Stimulated activated CD8-positive, alpha-beta memory T cell treated with anti-CD3 and anti-CD28 coated beads, Interleukin-4, amount 100 ng/mL, for 4 hours (primary cell): ENCODE measurements at places on chromosomes 5 and 9.

DNA sequence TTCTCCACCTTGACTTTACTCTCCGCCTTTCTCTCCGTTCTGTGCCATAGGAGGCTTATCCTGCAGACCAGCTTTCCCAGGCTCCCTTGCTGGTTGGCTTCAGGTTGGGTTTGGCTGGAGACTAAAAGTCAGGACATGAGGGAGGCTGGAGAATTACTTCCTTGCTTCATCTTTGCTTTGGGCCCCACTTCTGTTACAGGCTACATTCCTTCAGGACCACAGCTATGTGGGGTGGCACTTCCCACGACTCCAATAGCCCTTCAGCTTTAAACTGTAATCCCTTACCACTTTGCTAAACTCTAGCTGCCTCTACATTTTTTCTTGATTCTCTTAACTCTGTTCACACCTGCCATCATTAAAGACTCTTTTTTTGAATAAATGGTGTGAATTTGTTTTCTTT is 186.7 kb upstream of the NR4A3 start:
- no peak for DNase-seq

DNA sequence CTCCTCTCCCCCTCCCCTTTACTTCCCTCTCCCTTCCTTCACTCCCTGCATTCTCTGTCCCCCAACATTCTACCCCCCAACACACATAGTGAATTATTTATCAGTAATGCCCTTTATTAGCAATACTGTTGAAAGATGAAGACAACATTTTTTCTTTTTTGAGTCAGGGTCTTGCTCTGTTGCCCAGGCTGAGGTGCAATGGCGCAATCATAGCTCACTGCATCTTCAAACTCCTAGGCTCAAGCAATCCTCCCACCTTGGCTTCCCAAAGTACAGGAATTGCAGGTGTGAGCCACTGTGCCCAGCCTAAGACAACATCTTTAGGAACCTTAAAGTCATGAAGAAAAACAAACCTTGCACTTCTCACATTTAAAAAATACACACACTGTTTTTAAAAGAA is 130.6 kb downstream of the ZNF462 start:
- DNase-seq, result no peak

- peak; percentile 9 for DNase-seq
Observed at GRCh38 chr9:134025606-134026541, 593 bp downstream of the BRD3OS start.

DNA sequence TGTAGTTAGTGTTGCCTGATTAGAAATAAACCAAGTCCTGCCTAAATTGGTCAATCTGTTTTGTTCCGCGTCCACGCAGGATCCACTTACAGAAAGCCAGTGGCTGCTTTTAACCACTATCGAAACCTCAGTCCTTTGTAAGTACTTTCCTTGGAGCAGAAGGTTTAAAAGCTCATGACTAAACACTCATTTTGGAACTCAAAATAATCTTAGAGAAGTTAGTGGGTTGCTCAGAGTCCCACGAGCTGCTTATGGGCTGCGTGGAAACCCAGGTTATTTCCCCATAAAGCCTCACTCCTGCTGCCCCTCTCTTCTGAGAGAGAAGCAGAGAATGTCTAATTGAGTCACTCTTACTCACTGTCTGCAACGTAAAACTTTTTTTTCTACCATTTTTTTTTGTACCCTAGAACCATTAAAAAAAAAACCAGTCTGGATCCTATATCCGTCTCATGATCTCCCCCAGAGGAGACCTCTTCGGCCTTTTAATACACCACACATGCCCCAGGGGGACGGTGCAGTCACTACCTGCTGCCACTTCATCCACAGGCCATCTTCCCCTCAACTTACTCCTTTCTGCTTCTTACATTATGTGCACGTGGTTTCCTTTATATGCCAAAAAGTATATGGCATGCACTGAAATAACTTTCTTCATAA is 7.6 kb downstream of the BASP1 start:
- DNase-seq, result no peak

- DNase-seq, result no peak
Observed at GRCh38 chr5:127595484-127596368, 53.2 kb upstream of the CTXN3 start.

DNA sequence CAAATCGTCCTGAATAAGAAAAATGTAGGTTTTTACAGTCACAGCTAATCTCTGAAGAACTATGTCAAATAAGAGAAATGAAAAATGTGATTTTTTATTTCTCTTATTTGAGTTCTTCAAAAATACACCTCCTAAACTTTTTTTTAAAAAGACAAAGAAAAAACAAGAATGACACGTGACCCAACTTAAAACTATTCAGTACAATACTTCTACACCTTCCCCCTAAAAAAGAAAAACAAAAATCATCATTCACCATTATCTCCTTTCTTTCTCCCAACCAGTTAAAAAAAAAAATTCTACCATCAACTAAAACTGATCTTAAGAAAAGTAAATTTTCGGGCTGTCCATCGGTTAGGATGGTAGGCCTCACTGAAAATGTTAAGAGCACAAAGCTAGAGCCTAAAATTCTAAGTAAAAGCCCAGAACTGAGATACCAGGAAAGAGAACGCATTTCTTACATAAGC is 2.1 kb downstream of the RNF145 start:
- DNase-seq, result no peak

DNA sequence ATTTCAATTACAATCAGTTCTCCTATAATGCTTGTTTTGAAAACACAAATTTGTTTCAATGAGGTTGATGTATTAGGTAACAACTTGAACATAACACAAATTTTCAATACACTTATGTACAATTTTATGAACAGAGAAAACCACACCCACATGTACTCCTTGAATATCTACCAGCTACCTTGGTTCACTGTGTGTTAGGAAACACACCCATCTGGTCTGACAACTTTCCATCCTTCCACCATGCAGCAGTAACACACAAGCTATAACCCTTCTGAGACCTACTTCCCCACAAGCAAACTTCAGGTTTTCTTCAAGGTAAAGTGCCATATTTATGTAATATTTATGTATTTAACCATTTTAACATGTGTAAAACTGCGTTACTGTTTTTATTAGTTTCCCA is 36.4 kb upstream of the UBQLN1 start:
- DNase-seq, result no peak

DNA sequence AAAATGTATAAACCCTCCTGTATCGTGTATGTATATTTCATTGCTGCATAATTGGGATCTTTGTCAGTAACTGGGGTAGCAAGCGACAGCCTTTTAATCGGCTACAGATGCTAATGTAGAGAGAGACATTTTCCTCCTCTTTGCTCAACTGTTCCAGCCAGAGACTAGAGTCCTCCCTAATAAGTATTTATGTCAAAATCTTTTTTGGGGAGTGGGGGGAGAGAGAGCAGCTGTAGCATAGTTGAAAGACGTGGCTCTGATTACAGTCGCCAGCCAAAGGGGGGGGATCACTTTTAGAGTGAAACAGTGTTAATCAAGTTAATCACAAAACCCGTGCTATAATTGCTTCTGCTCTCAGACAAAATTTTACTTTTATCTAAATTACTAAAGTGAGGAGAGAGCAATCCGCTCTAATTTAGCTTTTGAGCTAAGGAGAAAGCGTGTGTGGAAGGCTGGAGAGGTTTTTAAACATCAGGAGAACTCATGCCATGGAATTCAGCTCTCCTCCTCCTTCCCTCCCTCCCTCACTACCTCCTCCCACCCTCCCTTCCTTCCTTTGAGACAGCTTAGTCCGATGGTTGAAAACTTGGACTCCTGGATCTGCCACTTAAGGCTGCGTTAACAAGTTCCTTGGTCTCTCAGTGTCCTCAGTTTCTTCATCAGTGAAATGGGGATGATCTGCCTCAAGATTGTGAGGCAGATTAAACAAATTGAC is 87.3 kb upstream of the ZNF618 start:
- DNase-seq, result no peak

GRCh38 chr9:130890870-130891687 is 5.5 kb downstream of the QRFP start:
- no peak for DNase-seq

DNA sequence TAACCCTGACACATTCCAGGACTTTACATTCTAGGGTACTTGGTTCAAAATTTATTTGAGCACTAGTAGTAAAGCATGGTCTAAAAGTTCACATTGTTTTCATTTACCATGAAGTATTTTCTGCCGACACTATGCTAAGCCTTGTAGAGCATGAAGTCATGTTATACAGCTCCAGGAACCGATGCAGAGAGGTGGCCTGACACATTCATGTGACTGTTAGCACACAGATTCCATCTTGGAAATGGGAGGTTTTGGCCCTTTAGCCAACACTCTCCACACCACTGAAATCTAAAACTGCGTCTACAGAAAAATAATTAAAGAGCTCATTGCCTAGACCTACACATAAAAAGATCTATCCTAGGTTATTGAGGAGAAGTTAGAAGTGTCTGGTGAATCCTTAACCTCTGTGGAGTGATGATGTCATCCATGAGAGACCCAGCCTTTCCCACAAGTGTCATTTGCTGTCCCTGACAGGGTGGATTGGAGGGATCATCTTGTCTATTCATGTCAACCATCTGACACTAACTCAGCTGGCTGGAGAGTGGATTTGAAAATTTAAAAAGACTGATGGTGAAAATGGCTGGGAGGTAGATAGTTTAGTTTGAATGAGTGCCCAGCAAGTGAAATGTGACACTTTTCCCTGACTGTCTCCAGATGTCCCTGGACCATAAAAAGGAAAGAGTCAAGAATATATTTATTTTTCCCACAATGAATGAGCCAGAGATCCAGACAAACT is 1.3 kb downstream of the RANBP3L start:
- no peak for DNase-seq

DNA sequence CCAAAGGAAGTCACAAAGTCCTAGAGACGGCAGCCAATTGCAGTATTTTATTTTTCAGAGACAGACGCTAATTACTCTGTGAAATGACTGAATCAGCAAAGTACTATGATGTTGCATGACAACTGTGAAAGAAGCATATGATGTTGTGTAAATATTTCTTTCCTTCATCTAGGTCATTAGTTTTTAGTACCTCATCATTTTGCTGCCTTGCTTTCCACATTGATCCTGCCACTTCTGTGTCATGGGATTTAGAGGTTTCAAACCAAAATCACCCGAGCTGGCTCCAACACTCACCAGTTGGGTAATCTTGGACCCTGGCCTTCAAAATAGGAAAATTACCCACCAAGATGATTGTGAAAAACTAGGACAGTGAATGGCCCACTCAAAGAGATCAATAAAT is 585.2 kb downstream of the ACTL7B start:
- no peak for DNase-seq

GRCh38 chr9:3238236-3238635 is 287.6 kb downstream of the RFX3 start:
- DNase-seq, result no peak

DNA sequence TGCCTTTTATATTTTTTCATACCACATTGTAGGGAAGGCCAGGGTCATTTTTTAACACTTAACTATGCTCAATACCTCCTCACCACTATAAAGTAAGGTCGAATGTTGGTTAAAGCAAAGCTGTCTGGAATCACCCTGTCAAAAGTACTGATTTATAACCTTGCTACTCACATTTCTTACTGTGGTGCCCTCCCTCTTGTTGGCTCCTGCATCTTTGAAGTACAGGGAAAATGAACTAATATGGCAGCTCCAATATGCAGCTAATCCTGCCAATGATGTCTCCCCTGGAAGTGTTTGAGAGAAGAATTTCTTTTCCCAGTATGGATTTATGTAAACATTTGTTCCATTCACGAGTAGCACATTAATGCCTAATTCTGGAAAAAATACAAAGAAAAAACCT is 108.4 kb upstream of the RPS23 start:
- DNase-seq, result no peak

DNA sequence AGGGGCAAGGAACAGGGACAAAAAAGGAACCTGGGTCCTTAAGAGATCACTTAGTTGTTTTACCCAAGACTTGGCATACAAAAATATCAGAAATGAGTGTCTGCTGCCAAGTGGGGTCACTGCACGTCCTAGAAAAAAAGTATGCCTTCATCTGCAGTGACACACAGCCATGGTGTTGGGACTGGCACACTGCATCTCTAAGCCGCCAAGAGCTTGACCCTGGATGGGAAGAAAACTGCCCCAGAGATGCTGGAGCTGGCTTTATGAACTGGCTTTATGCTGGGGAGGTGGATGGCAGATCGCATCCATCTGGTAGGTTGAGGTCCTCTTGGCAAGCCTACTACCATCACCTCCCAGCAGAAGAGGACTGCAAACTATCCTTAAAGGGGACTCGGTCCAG is 51.7 kb downstream of the IRF1 start:
- no peak for DNase-seq

- no peak for DNase-seq
Observed at GRCh38 chr5:82185851-82186250, 92.3 kb downstream of the RPS23 start.

- no peak for DNase-seq
Observed at GRCh38 chr5:10744681-10745080, 16.4 kb downstream of the DAP start.

DNA sequence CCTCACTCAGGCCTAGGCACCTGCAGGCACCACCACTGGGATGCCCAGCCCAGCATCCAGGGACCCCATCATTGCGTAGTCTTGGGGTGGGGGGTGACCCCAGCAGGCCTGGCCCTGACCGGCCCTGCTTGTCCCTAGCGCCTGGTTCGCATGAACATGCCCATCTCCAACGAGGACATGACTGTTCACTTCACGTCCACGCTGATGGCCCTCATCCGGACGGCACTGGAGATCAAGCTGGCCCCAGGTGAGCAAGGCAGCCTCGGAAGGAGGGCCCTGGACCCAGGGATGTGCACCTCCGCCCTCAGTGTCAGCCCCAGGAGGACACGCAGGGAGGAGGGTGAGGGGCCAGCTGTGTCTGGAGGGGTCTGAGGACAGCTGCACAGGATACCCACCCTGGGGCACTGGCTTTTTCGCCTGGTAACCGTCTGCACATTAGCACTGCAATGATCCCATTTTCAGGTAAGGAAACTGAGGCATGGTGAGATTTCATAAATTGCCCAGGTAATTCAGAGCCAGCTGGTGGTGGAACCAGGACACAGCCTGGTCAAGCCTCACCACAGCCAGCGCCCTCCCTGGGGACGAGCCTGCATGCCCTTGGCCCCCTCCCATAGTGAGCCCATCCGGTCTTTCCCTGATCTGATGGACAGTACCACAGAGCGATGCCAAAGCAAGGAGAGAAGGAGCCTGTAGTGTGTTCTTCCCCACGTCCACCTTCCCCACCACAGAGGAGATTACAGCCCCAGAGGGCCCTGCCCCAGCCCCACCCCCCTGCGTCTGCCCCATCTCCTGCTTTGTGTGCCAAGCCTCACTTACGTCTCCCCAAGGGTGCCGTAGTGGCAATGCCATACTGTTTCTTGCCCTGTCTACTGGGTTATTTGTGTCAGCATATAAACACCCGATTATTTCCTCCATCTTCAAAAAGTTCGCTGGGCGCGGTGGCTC is 228.3 kb downstream of the CACNA1B start:
- DNase-seq, result no peak

GRCh38 chr9:113952676-113953075 is 76.6 kb downstream of the ZNF618 start:
- no peak for DNase-seq
